Melanocyte of skin (primary cell): ENCODE measurements at places on chromosomes 7 and 10. TPM values are rescaled to one million over a fixed set of nuclear protein-coding genes. Genes with fewer than 3 reads are reported as not detected.

LRRC4 gene
- 0.69 and 1.5 TPM in 2 replicates for total RNA-seq

NEUROD6 gene
- total RNA-seq, result not detected in 2 replicates

COBL gene
- total RNA-seq, result 7.3 and 16.2 TPM in 2 replicates

ZNF775 gene
- total RNA-seq, result 5.5 TPM in 2 replicates

SFTPA2 gene
- not detected in 2 replicates for total RNA-seq

VWDE gene
- total RNA-seq, result not detected in 2 replicates

HABP2 gene
- total RNA-seq, result not detected in 2 replicates

TPK1 gene
- 4.5 and 14.9 TPM in 2 replicates for total RNA-seq

TMEM130 gene
- total RNA-seq, result not detected in 2 replicates

TWIST1 gene
- under 0.01 TPM in 1 of 2 replicates, not detected in the other for total RNA-seq

SNX8 gene
- 36.7 and 40.3 TPM in 2 replicates for total RNA-seq

TMEM270 gene
- total RNA-seq, result not detected in 2 replicates

SH2B2 gene
- 4.7 and 5.5 TPM in 2 replicates for total RNA-seq

IDI2 gene
- total RNA-seq, result not detected in 2 replicates
